T-cell (primary cell): ENCODE measurements at places on chromosomes 3 and 15. TPM values are rescaled to one million over a fixed set of nuclear protein-coding genes. Genes with fewer than 3 reads are reported as not detected.
A peak's percentile ranks its signal among the peaks of the same experiment; 100 is the strongest.

GRCh38 chr3:106809623-106810299, 567.5 kb upstream of the CCDC54 start:
- no peaks in the 10 kb centered on the region for H3K36me3 ChIP-seq
- H3K4me1 ChIP-seq: no peaks in the 10 kb centered on the region
- H3K27me3 ChIP-seq: no peaks in the 10 kb centered on the region
- no peak for DNase-seq
- H3K4me3 ChIP-seq: no peak overlapping the region
- H3K27ac ChIP-seq: no peak overlapping the region

DNA sequence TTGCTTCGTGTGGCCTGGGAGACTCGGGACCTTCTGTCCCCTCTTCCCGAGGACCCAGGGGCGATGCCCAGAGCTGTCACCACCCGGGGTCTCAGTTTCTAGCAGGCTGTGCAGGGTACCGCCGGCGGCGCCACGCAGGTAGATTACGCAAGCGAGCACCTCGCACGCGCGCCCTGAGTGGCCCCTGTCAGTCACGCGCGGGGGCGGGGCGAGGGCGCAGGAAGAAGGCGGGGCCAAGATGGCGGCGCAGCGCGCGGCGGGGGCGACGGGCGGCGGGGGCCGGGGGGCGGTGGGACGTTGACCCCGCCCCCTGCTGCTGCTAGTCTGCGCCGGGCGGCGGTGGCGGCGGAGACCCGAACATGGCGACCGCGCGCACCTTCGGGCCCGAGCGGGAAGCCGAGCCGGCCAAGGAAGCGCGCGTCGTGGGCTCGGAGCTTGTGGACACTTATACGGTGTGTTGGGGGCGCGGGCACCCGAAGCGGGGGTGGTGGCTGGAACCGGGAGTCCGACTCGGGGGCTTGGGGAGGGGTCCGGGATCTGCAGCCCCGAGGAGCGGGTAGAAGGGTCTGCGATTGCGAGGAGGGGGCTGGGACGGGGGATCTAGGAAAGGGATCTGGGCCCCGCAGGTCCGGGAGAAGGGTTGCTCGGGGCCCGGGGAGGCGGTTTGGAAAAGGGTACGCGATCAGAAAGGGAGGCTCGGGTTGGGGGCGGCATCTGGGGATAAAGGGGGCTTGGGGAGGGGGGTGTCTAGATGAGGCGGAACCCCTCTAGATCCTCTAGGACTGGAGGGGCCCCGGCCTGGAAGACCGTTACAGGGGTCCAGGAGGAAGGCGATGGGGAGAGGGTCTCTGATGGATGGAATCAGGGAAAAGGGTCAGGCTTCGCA, at the start of gene NISCH:
Gene NISCH (plus strand): TSS at position 322 of the 886 bp plus-strand sequence. CDS start 38 bp downstream, at position 360.
- H3K4me3 ChIP-seq: peak within 1 kb of the TSS; percentile 79
- peak within 1 kb of the TSS; percentile 99 for H3K27ac ChIP-seq
- H3K4me1 ChIP-seq: peaks cover 12% of the 10 kb centered on the region
- H3K36me3 ChIP-seq: peaks cover 4% of the 10 kb centered on the region
- H3K27me3 ChIP-seq: no peaks in the 10 kb centered on the region

DNA sequence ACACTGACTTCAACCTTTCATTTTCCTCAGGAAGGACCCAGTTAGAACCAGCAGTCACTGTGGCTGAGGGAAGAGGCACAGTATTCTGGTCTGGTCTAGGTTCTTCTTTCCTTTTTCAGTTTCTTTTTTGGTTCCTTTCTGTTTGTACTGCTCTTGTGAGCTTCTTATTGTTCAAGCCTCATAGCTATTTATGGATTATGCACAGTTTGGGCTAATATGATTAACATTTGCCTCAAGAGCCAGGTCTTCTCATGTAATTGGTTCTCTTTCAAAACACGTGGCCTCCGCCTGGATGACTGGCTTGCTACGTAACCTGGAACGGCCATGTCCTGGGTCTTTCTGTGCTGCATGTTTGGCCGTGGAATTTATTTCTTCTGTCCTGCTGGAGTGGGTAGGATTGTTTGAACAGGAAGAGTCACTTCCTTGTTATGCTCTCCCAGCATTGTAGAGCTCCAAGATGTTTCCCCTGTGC, 43.3 kb downstream of the RBMS3 start:
- no peak for DNase-seq
- H3K27ac ChIP-seq: no peak overlapping the region
- H3K4me1 ChIP-seq: no peaks in the 10 kb centered on the region
- H3K27me3 ChIP-seq: no peaks in the 10 kb centered on the region
- no peak overlapping the region for H3K4me3 ChIP-seq

- H3K27ac ChIP-seq: no peak overlapping the region
- no peak for DNase-seq
- H3K36me3 ChIP-seq: no peaks in the 10 kb centered on the region
Observed at GRCh38 chr3:157589211-157589610, 86.0 kb upstream of the VEPH1 start.

The LRRIQ4 gene
- not detected for total RNA-seq

The RTP2 gene
- total RNA-seq: not detected

The CCDC51 gene
- total RNA-seq: 5.2 TPM

GRCh38 chr15:43748376-43748775, 2.1 kb downstream of the PDIA3 start:
- H3K4me1 ChIP-seq: peaks cover 48% of the 10 kb centered on the region
- DNase-seq: no peak
- no peaks in the 10 kb centered on the region for H3K36me3 ChIP-seq
- peak overlapping the region; percentile 11 for H3K27ac ChIP-seq

The ZNF660 gene
- total RNA-seq: 0.60 TPM

The TMEM45A gene
- not detected for total RNA-seq

DNA sequence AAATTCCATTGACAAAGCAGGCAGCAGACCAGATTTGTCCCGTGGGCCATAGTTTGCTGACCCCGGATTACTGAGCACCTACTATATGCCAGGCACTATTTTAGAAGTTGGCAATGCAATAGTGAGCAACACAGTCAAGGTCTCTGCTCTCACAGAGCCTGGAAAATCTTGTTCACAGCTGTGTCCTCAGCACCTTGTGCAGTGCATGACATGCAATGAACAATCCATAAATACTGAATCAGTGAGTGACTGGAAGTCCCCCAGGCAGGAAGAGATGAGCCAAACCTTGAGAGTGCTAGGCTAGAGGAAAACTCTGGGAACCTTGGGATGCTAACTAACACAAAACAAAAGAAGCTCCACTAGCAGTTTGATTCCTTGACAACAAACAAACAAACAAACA, 14.4 kb downstream of the TM4SF1 start:
- no peak overlapping the region for H3K4me3 ChIP-seq
- no peaks in the 10 kb centered on the region for H3K27me3 ChIP-seq
- H3K36me3 ChIP-seq: no peaks in the 10 kb centered on the region
- no peak overlapping the region for H3K27ac ChIP-seq
- no peaks in the 10 kb centered on the region for H3K4me1 ChIP-seq
